Glomerular endothelial cell (primary cell): ENCODE measurements at places on chromosomes 7 and 10.

DNA sequence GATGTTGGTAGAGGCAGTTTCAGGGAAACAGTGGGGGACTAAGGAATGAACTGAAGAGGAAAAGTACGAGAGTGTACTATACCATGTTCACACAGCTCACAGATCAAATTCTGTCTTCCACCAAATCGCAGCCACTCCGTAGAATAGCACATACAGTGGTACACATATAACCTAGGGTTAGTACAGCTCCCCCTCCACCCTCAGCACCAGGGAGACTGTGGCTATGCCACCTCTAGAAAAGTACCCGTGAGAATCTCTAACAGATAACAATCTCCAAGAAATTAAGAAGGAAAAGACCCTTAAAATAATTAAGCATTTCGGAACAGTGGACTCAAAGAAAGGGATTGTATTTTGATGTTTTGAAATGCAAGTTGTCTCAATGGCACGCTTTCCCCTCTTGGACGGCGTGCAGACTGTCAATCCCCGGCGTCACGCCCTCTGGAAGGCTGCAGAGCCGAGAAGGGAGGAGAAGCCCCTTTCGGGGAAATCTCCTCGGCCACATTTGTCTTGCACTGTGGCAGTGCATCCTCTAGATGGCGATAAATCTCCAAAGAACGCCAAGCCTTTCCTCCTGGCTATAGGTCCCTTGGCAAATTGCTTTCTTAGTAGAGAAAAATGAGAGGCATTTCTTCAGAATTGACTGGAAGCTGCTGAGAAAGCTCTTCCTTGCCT lies 345.0 kb downstream of the REEP3 start:
- no peak for DNase-seq

- no peak for DNase-seq
Observed at GRCh38 chr7:41520445-41520844, 182.4 kb downstream of the INHBA start.

- no peak for DNase-seq
Observed at GRCh38 chr10:114328874-114329273, 75.4 kb downstream of the AFAP1L2 start.

DNA sequence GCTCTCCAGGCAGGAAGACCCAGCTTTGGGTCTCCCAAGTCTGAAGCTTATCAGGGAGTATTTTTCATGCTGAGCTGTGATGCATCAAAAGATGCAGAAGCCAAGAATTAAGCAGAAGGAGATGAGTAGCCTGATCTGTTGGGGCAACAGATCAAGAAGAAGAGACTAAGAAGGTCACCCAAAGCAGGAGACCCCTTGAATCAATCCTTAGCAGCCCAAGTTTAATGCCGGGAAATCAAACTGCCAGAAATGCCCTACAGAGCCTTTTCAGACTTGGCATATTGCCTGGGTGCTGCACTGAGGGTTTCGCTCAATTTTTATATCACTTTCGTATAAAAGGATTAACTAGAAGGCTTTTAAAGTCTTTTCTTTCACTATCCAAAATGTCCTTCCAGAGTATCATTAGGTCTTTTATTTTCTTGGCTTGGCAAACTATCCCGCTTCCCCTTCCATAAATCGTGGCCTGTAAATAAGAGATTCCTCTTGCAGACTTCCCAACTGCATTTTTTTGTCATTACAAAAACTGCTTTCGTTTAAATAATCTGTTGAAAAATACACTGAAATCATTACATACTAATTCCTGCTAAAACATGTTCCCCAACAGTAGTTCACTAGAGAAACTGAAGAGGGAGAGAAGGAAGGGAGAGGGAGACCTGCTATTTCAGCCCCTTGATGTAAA lies 49.0 kb upstream of the STK17A start:
- no peak for DNase-seq

DNA sequence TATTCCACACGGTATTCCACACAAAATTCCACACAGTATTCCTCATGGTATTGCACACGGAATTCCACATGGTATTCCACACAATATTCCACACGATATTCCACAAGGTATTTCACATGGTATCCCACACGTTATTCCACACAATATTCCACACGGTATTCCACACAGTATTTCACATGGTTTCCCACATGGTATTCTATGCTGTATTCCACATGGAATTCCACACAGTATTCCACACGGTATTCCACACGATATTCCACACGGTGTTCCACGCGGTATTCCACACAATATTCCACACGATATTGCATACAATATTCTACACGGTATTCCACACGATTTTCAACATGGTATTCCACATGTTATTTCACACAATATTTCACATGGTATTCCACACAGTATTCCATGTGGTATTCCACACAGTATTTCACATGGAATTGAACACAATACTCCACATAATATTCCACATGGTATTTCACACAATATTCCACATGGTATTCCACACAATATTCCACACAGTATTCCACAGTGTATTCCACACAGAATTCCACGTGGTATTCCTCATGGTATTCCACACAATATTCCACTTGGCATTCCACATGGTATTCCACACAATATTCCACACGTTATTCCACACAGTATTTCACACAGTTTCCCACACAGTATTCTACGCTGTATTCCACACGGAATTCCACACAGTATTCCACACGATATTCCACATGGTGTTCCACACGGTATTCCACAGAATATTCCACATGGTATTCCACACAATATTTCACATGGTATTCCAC lies 136.0 kb upstream of the CHST15 start:
- no peak for DNase-seq

DNA sequence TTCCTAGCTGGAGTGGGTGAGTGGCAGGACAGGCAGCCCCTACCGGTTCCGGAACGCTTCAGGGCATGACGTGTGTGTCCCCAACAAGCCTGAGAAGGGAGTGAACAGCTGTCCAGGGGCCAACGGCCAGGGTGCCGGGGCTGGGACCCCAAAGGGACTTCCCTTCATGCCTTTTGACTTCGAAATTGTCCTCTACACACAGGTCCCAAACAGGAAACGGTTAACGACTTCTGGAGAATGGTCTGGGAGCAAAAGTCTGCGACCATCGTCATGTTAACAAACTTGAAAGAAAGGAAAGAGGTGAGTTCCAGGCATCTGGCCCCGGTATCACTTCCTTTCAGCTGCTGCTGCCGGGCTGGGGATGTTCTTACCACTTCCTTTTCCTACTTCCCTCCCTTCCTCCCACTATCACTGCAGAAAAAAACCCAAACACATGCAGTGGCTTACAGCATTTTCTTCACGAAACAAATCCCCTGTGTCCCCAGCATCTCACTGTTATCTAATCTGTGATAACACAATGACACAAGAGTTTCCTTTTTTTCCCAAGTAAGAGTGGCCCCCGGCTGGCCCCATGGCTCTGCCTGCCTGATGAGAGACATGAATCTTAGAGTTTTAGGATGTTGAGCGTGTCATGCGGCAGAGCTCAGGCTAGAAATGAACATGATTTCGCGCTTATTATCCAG lies 63.2 kb downstream of the MKI67 start:
- no peak for DNase-seq

- DNase-seq = no peak
Observed at GRCh38 chr10:74167443-74167842, 16.4 kb downstream of the ADK start.

DNA sequence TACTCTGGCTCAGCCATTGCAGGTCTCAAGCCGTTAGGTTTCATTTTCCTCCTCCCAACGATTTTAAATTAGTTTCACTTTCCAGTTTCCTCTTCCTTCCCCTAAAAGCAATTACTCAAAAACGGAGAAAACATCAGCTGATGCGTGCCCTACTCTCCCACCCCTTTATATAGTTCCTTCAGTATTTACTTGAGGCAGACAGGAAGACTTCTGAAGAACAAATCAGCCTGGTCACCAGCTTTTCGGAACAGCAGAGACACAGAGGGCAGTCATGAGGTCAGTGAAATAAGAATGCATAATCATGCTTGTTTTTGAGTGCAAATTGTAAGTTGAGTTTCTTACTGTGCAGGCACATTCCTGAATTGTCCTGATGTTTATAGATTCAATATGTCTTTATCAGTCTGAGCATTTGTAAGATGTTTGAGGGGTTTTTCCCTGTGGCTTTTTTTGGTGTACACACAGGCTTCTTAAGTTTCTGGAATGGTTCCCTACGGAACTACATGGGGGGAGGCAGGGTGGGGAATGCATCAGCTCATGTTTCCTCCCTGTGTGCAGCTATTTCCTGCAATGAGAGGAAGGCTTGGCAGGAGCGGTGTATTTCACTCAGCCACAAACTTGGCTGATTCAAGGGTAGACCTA lies at the start of gene IFIT3:
TSS of gene IFIT3 (plus strand) at position 195 of the 639 bp plus-strand sequence. CDS start at position 272, 77 bp downstream.
- peak; percentile 84 for DNase-seq

DNA sequence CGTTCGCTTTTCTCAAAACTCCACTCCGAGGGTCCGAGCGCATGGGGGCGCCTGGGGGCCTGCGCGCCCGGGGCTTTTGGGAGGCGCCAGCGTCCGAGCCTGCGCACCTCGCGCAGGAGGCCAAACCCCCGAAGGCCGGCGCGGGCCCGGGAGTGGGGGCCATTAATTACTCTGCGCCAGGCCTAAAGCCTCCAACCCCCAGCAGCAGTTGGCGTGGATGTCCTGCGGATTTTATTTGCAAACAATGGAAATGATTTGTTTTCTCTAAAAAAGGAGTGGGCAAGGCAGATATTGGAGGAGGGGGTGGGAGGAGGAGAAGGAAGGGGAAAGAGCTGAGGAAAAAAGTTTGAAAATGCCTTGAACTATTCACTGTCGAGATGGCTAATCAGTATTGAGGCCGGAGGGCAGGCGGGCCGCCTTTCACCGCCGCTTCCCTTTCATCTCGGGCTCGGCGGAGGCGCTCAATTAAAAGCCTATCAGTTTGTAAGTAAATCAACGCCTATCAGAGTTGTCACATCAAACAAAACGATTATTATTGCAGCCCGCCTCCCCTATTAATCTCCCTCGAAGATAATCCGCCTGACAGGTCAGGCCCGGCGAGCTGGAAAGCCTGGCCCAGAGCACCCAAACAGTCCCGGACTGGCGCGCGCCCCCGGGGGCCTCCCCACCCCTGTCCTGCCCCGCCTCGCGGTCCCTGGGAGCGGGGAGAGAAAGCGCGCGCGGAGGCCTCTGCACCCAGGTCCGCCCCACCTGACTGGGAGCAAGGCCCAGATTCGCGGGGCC lies 3.4 kb upstream of the ZNF503 start:
- DNase-seq = no peak

DNA sequence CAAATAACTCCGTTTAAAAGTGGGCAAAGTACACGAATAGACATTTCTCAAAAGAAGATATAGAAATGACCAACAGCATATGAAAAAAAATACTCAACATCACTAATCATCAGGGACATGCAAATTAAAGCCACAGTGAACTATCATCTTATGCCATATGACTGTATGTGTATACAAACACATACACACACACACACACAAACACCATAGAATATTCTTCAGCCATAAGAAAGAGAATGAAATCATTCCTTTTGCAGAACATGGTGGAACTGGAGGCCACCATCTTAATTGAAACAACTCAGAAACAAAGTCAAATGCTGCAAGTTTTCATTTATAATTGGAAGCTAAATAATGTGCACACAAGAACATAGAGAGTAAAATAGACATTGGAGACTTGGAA lies 1019.4 kb downstream of the KCNMA1 start:
- no peak for DNase-seq

GRCh38 chr10:118662228-118663035 lies 67.0 kb upstream of the PRLHR start:
- DNase-seq = no peak

GRCh38 chr10:96752375-96752774 lies 32.1 kb upstream of the PIK3AP1 start:
- DNase-seq = no peak

DNA sequence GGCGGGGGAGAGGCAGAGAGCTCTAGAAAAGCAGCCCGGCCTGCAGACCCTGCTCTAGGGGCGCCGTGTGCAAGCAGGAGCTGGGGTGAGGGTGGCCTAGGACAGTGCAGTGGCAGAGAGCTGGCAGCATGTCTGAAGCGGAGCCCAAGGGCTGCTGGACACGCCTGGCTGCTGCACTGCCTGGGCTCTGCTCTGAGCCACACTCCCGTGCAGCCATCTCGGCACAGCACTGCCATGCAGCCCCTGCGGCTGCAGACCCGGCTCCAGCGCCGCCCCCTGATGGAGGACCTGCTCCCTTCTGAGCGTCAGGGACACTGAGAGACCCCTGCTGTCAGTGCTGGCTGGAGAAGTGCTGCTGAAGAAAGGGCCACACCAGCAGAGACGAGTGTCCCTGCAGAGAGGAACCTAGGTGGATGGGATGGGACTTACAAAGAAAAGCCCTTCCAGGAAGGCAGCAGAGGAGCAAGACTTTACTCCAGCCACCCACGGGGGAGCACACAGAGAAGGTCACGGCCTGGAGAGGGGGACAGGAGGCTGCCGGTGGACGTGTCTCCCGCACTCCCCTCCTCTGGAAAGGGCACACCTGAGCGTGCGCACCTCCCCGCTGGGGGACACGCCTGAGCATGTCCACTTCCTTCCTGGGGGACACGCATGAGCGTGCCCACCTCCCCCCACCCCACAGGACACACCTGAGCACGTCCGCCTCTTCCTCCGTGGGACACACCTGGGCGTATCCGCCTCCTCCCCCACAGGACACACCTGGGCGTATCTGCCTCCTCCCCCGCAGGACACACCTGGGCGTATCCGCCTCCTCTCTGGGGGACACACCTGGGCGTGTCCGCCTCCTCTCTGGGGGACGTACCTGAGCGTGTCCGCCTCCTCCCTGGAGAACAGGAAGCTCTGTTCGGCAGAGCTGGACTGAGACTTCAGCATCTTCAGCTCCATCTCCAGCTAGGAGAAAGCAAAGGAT lies 252.9 kb downstream of the MAD1L1 start:
- DNase-seq = no peak

DNA sequence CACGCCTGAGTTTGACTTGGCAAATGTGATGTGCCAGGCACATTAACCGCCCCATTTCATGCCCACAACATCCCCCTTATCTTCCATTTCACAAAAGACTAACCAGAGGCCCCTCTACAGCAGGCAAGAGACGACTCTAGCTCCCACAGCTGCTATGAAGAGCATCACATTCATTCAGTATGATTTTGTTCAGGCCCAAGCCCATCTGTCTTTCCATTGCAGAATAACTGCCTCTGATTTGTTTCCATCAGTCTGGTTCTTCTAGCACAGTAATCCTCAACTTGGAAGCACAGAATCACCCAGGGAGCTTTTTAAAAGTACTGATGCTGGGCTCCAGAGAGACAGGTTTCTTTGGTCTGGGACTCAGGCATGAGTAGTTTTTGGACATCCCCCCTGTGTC lies 169.7 kb downstream of the NEURL1 start:
- DNase-seq = no peak

- DNase-seq = no peak
Observed at GRCh38 chr10:126561294-126561920, 109.1 kb downstream of the C10orf90 start.

DNA sequence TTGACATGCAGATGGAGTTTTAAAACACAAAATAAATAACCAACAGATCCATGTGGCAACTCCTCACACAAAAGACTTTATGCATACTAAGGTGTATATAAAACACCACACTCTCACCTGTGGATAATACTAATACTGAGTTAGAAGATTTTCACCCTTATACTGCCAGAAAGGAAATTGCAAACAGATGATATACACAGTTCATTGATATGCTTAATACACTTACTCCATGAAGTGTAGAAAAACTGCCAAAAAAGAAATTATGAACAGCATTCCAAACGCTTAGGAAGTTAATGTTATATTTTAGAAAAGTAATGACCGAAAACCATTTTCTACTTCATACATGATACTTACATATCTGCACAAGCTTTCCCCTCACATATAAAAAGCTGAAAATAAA lies 17.6 kb upstream of the SNX13 start:
- no peak for DNase-seq
